ENCODE measurements at places on chromosomes 11 and 22. TPM values are rescaled to one million over a fixed set of nuclear protein-coding genes. Genes with fewer than 3 reads are reported as not detected.

Gene OLFML1
- total RNA-seq, result 2.6 TPM

Gene OR1S2
- not detected for total RNA-seq

Gene OR52H1
- not detected for total RNA-seq

- DNase-seq, result no peak
Observed at GRCh38 chr22:27723158-27723557, 78.4 kb downstream of the MN1 start.

DNA sequence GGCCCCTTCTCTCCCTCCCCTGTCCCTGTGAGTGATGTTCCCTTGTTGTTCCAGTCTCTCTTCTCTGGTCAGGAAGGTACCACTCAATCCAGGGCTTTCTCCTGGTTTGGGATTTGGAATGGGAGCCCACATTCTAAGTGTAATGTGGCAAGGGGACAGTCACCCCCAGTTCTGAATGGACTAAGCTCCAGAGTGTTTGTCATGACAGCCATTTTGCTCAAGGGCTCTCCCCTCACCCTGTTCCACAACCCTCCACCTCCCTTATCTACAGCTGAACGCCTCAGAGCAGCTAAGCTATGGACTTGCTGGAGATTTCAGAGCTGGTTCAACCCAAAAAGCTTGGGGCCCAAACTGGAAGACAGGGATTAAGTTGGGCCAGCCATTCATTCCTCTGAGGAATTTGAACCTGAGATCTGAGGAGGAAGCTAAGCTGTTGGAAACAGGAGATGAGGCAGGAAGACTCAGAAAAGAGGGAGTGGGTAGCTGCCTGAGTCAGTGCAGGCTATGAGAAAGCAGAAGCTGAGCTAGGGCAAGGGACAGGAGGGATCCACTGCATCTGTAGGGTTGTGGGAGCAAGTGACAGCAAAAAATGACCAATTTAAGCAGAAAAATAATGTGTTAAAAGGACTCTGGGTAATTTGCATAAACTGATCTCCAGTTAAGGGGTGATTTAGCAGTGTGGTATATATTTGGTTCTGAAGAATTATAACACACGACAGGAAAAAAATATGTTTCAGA, 22.9 kb upstream of the FCHSD2 start:
- DNase-seq, result no peak

- no peak for DNase-seq
Observed at GRCh38 chr11:65897020-65897471, 3.1 kb downstream of the FOSL1 start.

- DNase-seq, result no peak
Observed at GRCh38 chr11:95365348-95365747, 134.3 kb upstream of the SESN3 start.

DNA sequence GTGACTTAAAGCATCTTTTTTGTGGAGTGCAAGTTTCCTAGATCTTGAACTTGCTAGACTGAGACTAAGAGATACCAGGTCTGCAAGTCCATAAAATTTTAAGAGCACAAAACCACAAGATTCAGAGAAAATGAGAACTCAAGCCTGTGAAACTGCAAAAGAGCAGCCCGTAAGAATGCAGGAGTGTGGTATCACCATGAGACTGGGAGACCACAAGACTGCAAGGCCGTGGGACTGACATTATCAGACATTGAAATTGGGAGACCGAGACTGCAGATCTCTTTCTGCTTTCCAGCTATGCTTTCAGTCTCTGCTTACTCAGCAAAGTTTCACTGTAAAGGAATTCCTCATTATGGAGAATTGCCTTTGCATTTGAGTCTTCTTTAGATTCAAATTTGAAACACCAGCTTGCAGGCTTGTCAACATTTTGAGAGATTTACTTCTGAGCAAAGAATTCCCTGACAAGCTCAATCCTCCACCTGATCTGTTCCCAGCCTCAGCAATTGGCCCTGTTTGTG, 621.2 kb downstream of the KCNA4 start:
- no peak for DNase-seq

All from transverse colon (tissue), 4 donors.